SK-N-DZ (cell line): ENCODE measurements at places on chromosomes 7 and 10.
A peak's percentile ranks its signal among the peaks of the same experiment; 100 is the strongest.

GRCh38 chr10:86234107-86234506 is 132.5 kb downstream of the GRID1 start:
- DNase-seq, result no peak

- no peak for DNase-seq
Observed at GRCh38 chr7:99013266-99014112, 130.4 kb downstream of the SMURF1 start.

- no peak for DNase-seq
Observed at GRCh38 chr7:47690902-47691558, 109.1 kb upstream of the TNS3 start.

- no peak for DNase-seq
Observed at GRCh38 chr7:91526404-91526803, 262.2 kb downstream of the FZD1 start.

- no peak for DNase-seq
Observed at GRCh38 chr10:95266674-95267095, 24.1 kb downstream of the PDLIM1 start.

DNA sequence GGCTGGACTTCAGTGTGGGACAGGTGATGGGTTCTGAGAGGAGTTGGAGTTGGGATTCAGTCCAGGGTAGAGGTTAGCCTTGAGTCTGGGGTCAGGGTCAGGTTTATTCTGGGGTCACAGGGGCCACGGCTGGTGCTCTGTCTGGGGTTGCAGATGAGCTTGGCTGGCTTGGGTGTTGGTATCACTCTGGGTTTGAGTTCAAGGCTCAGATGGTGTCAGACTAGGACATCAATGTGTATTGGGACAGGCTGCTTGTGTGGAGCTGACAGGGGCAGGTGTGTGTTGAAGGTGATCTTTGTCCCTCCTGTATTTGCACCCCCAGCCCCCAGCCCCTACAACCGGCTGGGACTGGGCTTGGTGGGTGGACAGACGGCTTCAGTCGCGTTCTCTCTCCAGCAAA is 26.8 kb downstream of the TMEM270 start:
- DNase-seq, result no peak

GRCh38 chr7:117673367-117673766 is 193.5 kb downstream of the CFTR start:
- DNase-seq, result no peak

- no peak for DNase-seq
Observed at GRCh38 chr7:27585781-27586447, 76.8 kb downstream of the HIBADH start.

- no peak for DNase-seq
Observed at GRCh38 chr7:50221028-50221427, 83.5 kb upstream of the IKZF1 start.

- no peak for DNase-seq
Observed at GRCh38 chr7:142880876-142881505, 4.6 kb downstream of the TRPV6 start.

- peak; percentile 81 for DNase-seq
Observed at GRCh38 chr10:125023862-125024496, 82.1 kb downstream of the ZRANB1 start.

DNA sequence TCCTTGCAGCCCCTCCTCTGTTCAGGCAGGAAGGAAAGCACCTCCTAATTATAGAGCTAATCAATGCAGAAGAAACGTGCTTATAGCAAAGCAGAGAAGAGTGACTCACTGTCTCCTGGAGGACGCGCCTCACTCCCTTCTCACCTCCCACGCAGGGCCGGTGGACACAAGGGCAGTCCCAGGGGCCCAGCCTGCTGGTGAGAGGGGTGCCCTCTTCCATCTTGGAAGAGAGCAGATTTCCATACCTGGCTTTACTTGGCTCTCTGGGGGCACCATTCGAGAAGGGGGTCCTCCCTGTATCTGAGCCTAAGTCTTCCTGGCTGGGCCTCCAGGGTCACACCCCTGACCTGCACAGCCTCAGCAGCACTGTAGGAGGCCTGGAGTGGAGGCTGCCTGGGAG is 55.8 kb downstream of the RASGEF1A start:
- no peak for DNase-seq

GRCh38 chr10:28721318-28721951 is 44.1 kb downstream of the BAMBI start:
- no peak for DNase-seq

GRCh38 chr7:119925581-119926289 is 347.2 kb upstream of the KCND2 start:
- DNase-seq, result no peak

- DNase-seq, result no peak
Observed at GRCh38 chr7:118606602-118607001, 382.1 kb downstream of the ANKRD7 start.

DNA sequence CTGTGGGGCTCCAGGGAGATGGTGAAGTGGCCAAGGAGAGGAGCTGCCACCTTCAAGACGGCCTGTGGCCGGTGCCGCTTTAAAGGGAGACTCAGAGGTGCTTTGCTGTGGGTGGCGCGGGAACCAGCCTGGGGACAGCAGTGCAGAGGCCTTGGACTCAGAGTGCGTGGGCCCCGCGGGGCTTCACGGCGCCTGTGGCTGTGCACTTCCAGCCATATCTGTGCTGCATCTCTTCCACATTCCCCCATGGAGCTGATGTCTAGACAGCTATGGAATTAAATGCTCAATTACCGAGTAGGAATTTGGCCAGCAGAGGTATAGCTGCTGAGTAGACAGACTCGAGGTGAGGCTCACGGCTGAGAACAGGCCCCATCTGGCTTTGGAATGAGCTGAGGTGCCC is 41.7 kb downstream of the HTRA1 start:
- DNase-seq, result no peak

GRCh38 chr7:156478486-156478885 is 162.1 kb upstream of the RNF32 start:
- DNase-seq, result no peak

- DNase-seq, result peak; percentile 97
Observed at GRCh38 chr7:111090846-111091245, at the start of gene LRRN3. Gene LRRN3, plus strand, starts transcription at chr7:111091127. Its CDS starts 31,646 bp downstream, at chr7:111122773.

DNA sequence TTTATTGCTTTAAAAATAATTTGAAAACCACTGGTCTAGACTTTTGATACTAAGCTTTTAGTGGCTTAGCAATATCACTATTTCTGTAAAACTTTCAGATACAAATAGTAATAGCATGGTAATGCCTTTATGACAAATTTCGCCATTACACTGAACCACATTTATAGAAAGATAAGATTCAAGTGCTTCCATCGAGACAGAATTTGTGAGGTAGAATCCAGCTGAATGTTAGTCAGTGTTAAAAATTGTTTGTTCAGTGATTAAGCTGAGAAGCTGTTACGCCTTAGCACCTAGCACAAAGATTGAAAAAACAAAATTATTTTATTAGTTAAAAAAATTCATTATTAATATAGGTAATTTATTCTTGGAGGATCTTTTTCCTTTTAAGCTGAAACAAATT is 36.5 kb downstream of the GNAT3 start:
- DNase-seq, result no peak

DNA sequence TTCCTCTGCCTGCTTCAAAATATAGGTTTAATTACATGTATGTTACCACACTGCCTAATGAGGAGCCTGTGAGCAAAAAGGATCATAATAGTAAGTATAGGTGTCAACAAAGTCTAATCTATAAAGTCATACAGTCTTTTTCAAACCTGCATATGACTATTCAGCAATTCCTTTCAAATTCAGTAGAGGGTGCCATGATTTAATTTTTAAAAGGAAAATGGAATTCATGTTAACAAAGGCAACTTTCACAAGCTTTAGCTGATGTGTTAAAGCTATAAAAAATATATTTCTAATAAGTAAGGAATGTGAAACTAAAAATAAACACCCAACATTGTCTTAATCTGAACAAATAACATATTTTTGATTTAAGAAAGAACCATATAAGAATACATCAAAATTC is 52.1 kb downstream of the MPP7 start:
- DNase-seq, result no peak

GRCh38 chr7:66443946-66444345 is 184.7 kb upstream of the KCTD7 start:
- no peak for DNase-seq

DNA sequence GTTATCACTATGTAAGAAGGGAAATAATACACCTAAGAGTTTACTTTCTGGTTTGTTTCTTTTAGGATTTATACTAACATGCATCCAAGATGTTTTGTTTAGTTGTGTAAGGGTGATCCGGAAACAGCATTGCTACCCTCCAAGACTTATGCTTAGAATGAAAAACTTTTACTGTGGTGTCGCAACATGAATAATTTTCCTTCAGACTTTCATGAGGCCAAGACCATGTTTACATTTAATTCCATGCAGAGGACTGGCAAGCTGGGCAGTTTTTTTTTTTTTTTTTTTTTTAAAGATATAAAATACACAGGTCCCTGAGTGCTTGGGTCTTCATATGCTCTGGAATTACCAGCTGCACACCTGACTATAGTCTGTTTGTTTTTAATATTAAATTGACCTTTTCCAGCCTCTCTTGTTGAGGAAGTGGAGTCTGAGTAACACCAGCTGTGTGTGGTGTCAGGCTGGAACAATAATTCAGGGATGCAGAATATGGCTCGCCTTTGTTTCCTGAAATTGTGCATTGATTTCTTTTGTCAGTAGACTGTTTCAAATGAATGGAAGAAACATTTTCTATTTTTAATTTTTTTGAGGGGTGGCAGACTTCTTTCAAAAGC is 81.7 kb downstream of the ST7 start:
- no peak for DNase-seq

DNA sequence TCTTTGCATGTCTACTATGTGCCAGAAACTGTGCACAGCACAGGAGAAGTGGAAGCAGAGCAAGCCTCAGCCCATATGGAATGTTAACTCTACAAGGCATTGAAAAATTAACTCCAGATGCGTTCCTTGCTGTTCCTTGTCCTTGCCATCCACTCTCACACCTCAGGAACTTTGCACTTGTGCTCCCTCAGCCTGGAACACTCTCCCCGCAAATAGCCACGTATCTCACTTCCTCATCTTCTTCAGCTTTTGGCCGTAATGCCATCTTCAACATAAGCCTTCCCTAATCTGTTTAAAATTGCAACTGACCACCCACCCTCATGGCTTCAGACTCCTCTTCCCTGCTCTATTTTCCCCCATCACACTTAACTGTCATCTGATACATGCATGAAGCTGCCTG is 83.2 kb upstream of the CAPZA2 start:
- no peak for DNase-seq

DNA sequence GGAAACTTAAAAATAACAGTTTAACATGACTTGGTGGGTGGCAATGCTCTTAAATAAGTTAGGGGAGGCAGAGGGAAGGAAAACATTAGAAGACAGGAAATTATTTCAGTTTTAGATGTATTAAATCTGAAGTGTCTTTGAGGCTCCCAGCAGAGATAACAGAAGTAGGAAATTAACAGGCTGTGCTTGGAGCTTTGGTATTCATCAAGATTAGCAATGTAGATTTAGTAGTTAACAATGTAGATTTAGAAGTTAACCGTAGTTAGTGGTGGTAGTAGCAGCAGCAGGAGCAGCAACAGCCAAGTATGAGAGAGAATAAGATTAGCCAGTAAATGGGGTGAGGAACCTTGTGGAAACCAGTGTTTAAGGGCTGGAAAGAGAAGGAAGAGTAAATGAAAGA is 48.7 kb upstream of the UBN2 start:
- no peak for DNase-seq

GRCh38 chr10:113127901-113128283 is 177.8 kb downstream of the TCF7L2 start:
- no peak for DNase-seq

- no peak for DNase-seq
Observed at GRCh38 chr7:37971491-37971890, 51.1 kb downstream of the EPDR1 start.

DNA sequence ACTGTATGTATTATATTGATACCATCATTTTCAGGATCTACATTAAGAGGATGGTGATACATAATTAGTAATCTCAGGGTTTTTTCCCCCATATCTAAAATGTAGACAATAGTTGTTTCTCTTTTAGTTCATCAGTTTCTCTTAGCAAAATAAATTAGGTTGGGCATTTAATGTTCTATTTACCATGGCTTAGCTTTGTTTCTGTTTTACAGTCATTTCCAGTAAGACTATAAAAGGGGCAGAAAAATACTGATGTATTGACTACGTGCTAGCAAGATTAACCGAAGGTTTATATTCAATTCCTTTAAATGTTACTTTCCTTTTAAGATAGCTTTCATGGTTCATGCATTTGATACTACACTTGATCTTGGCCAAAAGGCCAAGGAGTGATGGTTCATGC is 26.2 kb downstream of the SUV39H2 start:
- DNase-seq, result no peak

DNA sequence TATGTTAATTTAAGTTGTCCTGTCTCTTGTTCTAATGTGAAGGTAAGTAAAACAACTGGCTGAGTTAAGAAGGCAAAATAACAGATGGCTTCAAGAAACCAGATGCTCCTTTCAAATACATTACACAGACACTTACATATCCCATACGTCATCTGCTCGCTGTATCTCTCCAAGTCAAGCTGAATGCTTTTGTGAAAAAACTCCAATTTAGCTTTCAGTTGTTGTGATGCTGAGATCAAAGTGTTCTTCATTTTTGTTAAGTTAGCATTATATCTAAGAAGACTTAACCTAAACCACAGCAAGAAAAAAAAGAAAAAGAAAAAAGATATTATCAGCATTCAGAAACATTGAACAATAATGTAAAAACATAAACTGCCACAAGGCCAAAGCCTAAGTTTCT is 18.5 kb upstream of the ERLIN1 start:
- peak; percentile 31 for DNase-seq

- DNase-seq, result no peak
Observed at GRCh38 chr10:125396676-125397075, 236.3 kb upstream of the CTBP2 start.

- no peak for DNase-seq
Observed at GRCh38 chr7:50488379-50488778, 38.2 kb upstream of the FIGNL1 start.

GRCh38 chr10:100749309-100750217 is 4.2 kb downstream of the PAX2 start:
- DNase-seq, result no peak

GRCh38 chr10:76089556-76090180 is 658.2 kb downstream of the LRMDA start:
- DNase-seq, result no peak

DNA sequence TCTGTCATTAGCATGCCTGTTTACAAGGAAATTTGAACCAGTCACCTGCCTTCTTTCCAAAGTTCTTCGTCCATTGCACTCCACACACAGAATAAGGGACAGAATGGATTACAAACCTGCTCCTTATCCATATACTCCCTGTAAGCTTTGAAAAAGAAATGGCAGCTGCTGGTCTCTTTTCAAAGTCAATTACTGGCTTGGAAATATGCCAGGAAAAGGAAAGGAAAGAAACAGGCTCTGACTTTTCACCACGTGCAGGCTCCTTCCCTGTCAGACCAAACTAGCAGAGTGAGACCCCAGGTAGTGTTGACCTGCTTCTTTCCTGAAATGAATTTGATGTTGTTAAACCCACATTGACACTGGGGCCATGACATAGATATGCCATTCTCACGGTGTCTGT is 84.5 kb downstream of the LHFPL3 start:
- no peak for DNase-seq

- no peak for DNase-seq
Observed at GRCh38 chr10:43871545-43871944, 222.9 kb upstream of the ZNF32 start.

GRCh38 chr7:42883950-42884349 is 27.9 kb downstream of the C7orf25 start:
- DNase-seq, result peak; percentile 62

GRCh38 chr10:132330486-132330833 is 1.5 kb upstream of the LRRC27 start:
- no peak for DNase-seq

GRCh38 chr7:137337902-137338301 is 5.6 kb downstream of the PTN start:
- DNase-seq, result no peak
